Heart right ventricle (tissue), 16 donors: ENCODE measurements at places on chromosomes 6 and 20. TPM values are rescaled to one million over a fixed set of nuclear protein-coding genes. Genes with fewer than 3 reads are reported as not detected.

LPA gene
- total RNA-seq: not detected

LINC00237 gene
- total RNA-seq: not detected

TUBB2B gene
- total RNA-seq: 1.3 TPM

KCNQ2 gene
- 3.8 TPM for total RNA-seq

SNTA1 gene
- 190 TPM for total RNA-seq

LY6G5C gene
- total RNA-seq: 2.8 TPM

DNA sequence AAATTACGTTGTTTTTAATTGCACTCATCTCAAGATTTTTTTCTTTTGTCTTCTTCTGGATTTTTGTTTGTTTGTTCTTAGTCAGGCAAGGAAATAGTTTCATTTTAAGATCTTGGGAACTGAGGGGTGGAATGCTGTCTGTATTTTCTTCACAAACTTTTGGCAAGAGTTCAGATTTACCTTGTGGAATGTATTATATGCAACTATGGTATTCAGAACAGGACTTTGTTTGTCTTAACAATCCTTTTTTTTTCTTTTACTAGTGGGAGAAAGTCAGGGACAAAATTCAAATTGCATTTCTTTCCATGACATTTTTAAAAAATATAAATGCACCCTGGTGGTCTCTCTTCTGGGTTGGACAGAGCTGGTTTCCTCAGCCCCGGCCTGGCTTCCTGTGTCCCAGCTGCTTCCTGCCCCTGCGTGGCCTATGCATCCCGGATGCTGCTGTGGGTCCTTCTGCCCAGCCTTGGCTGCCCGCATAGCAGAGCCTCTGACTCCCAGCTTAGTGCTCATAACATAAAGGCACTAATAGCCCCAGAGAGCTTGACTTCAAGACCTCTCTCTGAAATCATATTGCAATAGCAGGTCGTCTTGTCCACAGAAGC, 520.7 kb downstream of the QKI start:
- H3K27ac ChIP-seq: peak overlapping the region; percentile 7
- H3K4me1 ChIP-seq: peaks cover 29% of the 10 kb centered on the region

GRCh38 chr20:61752576-61752975, 313.1 kb downstream of the TAF4 start:
- no peaks in the 10 kb centered on the region for H3K27me3 ChIP-seq
- no peak overlapping the region for H3K4me3 ChIP-seq
- no peaks in the 10 kb centered on the region for H3K4me1 ChIP-seq
- no peaks in the 10 kb centered on the region for H3K36me3 ChIP-seq

GRCh38 chr20:61100489-61100888, 151.6 kb upstream of the CDH4 start:
- no peak overlapping the region for H3K27ac ChIP-seq
- H3K4me1 ChIP-seq: no peaks in the 10 kb centered on the region
- no peaks in the 10 kb centered on the region for H3K27me3 ChIP-seq
- DNase-seq: no peak

DNA sequence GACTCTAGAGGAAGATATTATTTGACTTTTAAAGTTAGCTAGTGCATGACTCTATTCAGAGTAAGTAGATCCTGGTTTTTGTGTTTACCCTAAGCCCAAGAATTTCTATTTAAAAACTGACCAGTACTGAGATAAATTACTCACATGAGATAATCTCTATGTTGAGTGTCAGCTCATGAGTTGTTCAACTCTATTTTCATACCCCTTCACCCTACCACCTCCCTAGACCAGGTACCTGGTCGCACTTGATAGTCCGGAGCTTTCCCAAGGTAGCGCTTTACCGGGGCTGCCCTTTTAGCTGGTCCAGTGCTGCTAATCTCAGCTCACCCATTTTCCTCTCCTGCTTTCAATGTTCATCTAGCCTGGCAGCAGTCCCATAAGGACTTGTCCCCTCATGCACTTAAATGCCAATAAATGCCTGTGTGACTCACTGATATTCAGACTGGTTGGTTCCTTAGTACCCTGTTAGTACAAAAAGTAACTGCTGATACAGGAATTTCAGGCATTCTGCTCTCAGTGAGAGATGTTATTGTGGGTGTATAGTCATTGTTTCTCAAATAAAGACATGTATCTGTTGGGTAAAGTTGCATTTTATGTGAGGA, 503.9 kb downstream of the ADGRB3 start:
- H3K4me1 ChIP-seq: peaks cover 6% of the 10 kb centered on the region
- H3K4me3 ChIP-seq: peak overlapping the region; percentile 5
- no peaks in the 10 kb centered on the region for H3K36me3 ChIP-seq
- no peaks in the 10 kb centered on the region for H3K27me3 ChIP-seq
- peak overlapping the region; percentile 80 for H3K27ac ChIP-seq

GRCh38 chr20:58457083-58457695, 58.0 kb downstream of the APCDD1L start:
- no peak overlapping the region for H3K27ac ChIP-seq
- H3K4me1 ChIP-seq: peaks cover 6% of the 10 kb centered on the region
- no peak for DNase-seq
- no peak overlapping the region for H3K4me3 ChIP-seq
- H3K36me3 ChIP-seq: no peaks in the 10 kb centered on the region
- H3K27me3 ChIP-seq: no peaks in the 10 kb centered on the region

DNA sequence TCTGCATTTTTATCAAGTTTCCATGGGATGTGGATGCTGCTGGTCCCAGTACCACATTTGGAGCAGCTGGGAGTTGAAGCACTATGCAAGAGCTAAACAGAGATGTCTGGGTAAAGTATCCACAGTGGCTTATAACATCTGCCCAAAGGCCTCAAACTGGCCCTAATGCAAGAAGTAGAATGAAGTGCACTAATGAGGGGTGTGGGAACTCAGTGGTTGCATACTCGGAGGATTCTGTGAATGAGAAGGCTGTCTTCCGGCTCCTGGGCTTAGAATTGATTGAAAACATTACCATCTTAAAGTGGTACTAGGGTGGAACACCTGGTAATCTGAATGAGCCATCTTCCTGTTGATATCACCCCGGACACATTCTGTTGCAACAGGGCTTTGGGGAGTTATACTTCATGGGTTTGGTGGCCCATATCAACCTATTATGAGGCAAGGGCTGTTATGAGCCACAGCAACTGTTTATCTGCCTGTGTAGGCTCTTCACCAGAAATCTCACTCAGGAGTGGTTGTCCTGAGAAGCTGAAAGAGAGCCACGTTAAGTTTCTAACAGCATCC, 54.7 kb upstream of the SNRPB2 start:
- H3K27ac ChIP-seq: no peak overlapping the region
- H3K4me1 ChIP-seq: no peaks in the 10 kb centered on the region
- H3K4me3 ChIP-seq: no peak overlapping the region
- no peak for DNase-seq
- no peaks in the 10 kb centered on the region for H3K27me3 ChIP-seq
- H3K36me3 ChIP-seq: no peaks in the 10 kb centered on the region

DNA sequence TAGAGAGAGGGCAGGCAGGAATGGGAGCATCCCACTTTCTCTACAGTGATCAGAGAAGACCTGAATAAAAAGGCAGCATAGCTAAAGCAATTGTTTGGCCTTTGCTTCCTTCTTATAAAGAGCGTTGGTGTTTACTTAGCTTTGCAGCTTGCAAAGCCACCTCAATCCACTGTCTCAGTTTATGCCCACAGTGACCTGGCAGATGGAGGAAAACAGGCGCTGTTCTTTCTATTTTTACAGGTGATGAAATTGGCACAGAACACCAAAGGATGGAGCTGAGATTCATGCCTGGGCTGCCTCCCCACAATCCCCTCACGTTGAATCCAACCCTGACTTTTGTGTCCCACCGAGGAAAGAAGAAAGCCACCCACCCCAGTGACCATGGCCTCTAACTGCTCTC, 130.5 kb downstream of the TTLL2 start:
- no peak for DNase-seq
